Endodermal cell (in vitro differentiated cells): ENCODE measurements at places on chromosomes 16 and 17.
A peak's percentile ranks its signal among the peaks of the same experiment; 100 is the strongest.

DNA sequence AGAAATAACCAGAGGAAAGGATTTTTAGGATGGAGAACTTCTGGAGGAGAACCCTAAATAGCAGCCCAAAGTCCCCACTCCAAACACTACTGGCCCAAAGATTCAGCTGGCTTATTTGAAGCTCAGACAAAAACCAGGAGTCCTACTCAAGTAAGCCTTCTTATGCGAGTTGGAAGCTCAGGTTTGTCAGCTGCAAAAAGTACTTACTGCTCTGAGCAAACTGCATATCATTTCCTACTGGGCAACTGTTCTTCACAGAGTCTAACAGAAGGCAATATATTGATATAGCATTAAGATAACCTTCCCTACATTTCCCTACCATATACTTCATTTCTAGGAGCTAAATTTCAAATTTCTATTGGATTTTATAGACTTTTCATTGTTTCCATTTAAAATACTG lies 76.1 kb upstream of the CORO6 start:
- no peak for DNase-seq

DNA sequence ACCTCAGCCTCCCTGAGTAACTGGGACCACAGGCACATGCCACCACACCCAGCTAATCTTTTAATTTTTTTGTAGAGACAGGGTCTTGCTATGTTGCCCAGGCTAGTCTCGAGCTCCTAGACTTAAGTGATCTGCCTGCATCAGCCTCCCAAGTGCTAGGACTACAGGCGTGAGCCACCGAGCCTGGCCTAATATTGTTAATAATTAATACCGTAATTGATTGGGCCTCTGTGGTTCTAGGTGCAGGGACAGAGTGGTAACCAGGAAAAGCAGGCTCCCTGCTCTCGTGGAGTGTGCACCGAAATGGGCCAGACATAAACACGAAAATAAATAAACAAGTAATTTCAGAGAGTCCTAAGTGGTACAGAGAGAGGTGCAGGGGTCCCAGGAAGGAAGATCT lies 241.0 kb downstream of the GSG1L start:
- no peak for DNase-seq

GRCh38 chr17:72387487-72387886 lies 266.7 kb downstream of the SOX9 start:
- no peak for DNase-seq

DNA sequence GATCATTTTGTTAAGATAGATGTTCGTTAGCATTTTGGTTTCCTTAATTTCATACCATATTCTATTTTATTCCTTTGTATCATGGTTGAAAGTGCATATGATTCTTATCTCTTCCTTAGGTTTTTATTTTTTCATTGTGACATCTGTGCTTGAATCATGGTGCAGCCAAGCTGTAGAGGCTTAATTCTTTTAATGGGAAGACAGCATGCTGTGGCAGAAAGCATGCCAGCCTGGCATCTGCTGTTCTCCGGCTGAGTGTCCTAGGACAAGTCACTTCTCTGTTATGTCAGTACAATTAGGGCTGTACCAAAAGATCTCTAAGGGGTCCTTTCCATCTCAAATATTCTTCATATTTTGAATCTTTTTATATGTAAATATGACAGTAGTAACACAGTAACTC lies 68.5 kb upstream of the PMFBP1 start:
- DNase-seq = no peak

GRCh38 chr17:69495787-69496186 lies 81.3 kb downstream of the MAP2K6 start:
- no peak for DNase-seq

GRCh38 chr16:48511071-48511540 lies 98.9 kb downstream of the N4BP1 start:
- no peak for DNase-seq

GRCh38 chr17:45414990-45415881 lies 17.4 kb downstream of the ARHGAP27 start:
- peak; percentile 59 for DNase-seq

DNA sequence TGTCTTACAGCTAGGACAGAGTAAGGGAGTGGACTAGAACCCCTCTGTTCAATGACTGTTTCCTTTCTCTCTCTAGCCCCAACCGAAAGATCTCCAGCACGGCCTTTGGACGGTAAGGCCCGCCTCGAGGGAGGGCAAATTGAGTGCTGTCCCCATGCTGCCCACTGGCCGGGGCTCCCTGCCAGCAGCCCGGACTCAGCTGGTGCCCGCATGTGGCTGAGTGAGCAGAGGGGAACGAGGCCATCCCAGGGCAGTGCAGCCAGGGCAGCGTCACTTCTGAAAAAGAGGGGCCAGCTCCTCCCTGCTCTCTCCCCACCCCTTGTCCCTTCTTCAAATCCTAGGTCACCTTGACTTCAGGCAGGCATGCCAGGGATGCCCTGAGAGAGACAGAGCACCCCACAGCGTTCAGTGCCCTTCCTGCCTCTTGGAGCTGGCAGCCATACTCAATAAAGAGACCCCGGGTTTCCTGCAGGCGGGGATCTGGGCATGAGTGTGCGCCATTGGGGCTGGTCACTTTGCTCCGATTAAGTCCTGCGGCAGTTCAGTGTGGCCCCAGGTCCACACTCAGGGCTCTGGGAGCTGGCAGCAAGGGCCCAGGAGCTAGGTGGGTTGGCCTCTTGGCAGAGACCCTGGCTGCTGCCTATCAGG lies 130.9 kb downstream of the RAB11FIP4 start:
- DNase-seq = no peak

DNA sequence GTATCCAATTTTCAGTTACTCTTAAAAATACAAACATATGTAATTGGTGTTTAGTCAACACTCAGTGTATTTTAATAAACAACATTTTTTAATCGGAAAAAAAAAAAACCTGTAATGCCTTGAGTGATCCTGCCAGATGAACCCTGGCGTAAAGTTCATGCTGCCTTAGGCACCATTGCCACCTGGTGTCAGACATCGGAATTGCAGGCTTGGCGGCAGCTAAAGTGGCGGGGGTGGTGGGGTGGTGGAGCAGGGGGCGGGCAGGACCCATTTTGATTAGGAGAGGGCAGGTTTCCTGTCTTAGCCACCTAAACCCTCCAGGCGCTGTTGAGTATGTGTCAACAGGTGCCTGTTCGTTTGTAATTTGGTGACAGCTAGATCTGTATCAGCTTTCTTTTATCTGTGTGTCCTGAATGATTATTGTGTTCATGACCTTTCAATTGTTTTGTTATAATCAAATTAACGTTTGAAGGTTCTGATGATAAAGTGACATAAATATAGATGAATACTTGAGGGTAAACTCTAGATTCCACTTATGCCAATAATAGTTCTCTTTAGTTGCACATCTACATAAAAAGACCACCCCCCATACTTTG lies 588.7 kb downstream of the CDH13 start:
- DNase-seq = peak; percentile 97

- DNase-seq = no peak
Measured at GRCh38 chr17:9202532-9202931, 181.2 kb downstream of the NTN1 start.

GRCh38 chr17:19250421-19251173 lies 13.4 kb downstream of the EPN2 start:
- no peak for DNase-seq

DNA sequence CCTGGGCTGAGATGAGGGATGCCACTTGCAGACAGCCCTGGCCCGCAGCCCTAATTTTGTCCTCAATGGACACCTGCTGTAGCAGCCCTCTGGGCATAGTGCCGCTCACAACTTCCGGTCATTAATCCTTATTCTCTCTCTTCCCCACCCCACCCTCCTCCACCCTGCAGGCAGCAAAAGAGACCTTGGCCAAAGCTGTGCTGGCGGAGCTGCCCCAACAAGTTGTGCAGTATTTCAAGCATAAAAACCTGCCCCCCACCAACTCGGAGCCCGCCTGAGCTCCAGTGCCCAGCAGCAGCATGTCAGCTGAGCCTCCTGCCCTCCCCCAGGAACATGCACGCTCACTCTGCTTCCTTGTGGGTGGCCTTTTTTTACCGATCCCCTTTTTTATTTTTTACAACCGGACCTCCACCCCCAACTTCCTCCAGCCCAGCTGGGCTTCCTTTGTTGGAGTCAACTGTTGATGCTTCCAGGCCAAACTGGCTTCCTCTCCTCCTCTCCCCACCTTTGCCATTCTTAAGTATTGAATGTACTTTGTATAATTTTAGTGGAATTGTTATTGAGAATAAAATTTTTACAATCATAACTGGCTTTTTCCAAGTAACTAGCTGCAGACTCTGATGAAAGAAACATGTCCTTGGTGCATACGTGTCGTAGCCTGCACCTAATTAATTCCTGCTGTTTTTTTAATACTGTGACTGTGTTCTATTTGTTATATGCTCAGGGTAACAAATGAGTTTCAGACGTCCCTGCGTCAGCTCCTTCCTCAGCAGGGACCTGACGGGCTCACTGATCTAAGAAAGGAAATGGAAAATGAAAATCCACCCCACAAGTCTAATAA lies 38.2 kb downstream of the PSME3IP1 start:
- peak; percentile 46 for DNase-seq

DNA sequence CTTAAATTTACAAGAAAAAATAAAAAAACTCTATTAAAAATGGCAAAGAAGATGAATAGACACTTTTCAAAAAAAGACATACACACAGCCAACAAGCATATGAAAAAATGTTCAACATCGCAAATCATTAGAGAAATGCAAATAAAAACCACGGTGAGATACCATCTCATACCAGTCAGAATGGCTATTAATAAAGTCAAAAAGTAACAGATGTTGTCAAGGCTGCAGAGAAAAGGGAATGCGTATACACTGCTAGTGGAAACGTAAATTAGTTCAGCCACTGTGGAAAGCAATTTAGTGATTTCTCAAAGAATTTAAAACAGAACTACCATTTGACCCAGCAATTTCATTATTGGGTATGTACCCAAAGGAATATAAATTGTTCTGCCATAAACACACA lies 31.4 kb downstream of the CAPNS2 start:
- no peak for DNase-seq

DNA sequence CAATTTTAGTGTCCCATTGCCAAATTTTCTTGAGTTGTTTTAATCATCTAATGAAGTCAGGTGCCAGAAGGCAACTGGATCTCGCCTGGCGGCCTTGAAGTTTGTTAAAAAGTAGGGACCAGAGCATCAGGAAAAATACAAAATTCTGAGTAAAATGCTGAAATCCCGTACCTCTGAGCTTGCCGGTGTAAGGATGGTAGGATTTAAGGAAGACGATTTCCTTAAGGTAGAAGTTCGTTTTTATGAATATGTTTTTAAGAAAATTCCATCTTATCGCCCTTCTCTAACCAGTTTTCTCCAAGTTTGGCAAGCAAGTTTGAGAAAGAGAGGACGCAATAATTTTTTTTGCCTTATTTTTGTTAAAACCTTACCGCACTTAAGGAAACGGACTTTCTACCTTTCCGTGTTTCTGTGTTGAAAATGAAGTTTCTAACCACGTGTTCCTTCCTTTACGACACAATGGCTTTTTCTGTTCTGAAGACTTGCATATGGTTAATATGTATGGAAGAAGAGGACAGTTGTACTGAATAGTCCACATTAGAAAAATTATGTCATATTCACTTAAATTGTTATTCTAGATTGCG lies 748 bp downstream of the ATF7IP2 start:
- DNase-seq = no peak

- DNase-seq = peak; percentile 52
Measured at GRCh38 chr17:61487161-61487988, 35.2 kb downstream of the TBX4 start.

- DNase-seq = no peak
Measured at GRCh38 chr17:44022246-44022645, 7.5 kb upstream of the TMEM101 start.

- DNase-seq = no peak
Measured at GRCh38 chr17:54902611-54903010, 2.0 kb downstream of the TOM1L1 start.

GRCh38 chr17:53722407-53722806 lies 100.3 kb upstream of the KIF2B start:
- no peak for DNase-seq

- DNase-seq = peak; percentile 93
Measured at GRCh38 chr17:8162997-8163977, 539 bp upstream of the VAMP2 start.

- DNase-seq = peak; percentile 93
Measured at GRCh38 chr17:7686222-7687071, 843 bp downstream of the TP53 start.

- peak; percentile 85 for DNase-seq
Measured at GRCh38 chr17:40364121-40364861, at the start of gene GJD3. Gene GJD3 (minus strand): TSS chr17:40364737. CDS start chr17:40363815, 922 bp downstream.

- DNase-seq = no peak
Measured at GRCh38 chr16:49563666-49564065, 190.1 kb downstream of the C16orf78 start.

GRCh38 chr17:56213031-56213430 lies 59.8 kb downstream of the ANKFN1 start:
- no peak for DNase-seq

DNA sequence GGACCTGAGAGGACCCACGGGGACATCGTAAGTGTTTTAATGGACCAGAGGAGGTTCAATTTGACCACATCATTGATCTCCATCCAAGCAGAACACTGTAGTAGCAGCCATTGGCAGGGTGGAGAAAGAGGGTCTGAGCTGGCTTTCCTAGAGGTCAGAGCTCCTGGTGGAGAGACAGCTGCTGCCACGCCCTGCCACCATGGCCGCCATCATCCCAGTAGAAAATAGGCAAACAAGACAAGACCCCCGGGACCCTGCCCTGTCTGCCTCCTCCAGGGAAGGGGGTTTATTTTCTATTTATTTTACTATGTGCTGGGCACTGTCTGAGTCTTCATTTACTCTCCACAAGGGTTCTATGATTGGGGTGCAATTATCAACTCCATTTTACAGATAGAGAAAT lies 11.4 kb upstream of the ITGA3 start:
- DNase-seq = no peak

DNA sequence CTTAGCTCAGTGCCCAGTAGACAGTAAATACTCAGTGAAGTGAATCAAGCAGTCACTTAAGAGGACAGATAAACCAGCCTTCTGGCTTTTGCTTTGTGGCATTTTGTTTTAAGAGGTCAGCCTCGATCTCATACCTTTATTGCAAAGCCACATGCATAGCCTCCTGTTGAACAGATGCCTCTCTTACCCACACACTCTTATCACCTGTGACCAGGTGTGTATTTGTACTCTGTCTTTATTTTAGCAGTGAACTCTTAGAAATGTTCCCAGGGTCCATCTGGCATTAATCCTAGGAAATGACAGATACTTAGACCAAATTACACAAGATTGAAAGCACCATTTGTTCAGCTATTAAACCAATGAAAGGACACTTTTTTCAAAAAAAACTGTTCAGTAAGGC lies 1426.5 kb downstream of the CDH11 start:
- no peak for DNase-seq
